ENCODE measurements at places on chromosomes 16 and 17. TPM values are rescaled to one million over a fixed set of nuclear protein-coding genes. Genes with fewer than 3 reads are reported as not detected.

The ST6GALNAC1 gene
- 0.82 TPM for total RNA-seq

- DNase-seq = no peak
Measured at GRCh38 chr16:88673716-88674379, 11.0 kb upstream of the MVD start.

- no peak for DNase-seq
Measured at GRCh38 chr16:27691721-27692120, 141.8 kb downstream of the KATNIP start.

- DNase-seq = no peak
Measured at GRCh38 chr16:69939821-69940585, 11.1 kb upstream of the CLEC18A start.

DNA sequence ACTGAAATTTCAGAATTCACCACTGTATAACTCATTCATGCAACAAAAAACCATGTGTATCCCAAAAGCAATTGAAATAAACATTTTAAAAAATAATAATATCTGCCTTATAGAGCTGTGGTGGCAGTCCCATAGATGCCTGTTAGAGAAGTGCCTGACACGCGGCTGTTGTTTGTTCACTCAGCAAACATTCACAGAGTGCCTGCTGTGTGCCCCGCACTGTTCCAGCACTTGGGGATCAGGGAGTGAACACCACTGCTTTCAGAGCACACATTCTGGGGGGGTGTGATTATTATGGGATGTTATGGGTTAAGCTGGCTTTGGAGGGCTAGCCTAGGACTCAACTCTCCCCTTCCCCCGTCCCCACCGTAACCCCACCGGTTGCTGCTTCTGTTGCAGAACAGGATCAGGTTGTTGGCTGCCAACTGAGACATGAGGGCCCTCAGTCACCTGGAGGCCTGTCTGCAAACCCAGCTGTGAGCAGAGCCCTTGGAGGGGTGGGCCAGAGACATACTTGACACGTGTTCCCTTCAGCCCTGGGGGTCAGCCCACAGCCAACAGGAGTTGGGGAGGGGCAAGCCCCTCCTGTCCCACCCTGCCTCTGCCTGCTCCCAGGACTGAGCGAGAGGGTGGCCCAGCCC is 103.3 kb upstream of the CIBAR2 start:
- no peak for DNase-seq

- DNase-seq = no peak
Measured at GRCh38 chr17:81903896-81904599, 2.0 kb downstream of the NPB start.

DNA sequence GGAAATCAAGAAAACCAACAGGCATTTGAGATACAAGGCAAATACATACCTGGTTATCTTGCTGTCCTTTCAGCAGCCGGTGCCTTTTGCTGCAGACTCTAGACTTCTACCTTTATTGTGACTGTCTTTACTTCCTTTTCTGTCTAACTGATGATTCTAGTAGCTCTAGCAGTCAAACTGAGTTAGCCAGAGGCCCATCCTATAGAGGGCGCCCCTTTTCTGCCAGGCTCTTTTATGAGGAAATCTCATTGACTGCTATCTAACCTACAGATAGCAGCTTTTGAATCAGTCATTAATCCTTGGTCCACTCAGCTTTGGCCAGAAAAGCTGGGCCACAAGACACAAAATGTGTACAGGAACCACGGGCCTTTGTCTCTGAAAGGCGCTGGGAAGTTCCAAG is 87.5 kb upstream of the WSB1 start:
- DNase-seq = no peak

DNA sequence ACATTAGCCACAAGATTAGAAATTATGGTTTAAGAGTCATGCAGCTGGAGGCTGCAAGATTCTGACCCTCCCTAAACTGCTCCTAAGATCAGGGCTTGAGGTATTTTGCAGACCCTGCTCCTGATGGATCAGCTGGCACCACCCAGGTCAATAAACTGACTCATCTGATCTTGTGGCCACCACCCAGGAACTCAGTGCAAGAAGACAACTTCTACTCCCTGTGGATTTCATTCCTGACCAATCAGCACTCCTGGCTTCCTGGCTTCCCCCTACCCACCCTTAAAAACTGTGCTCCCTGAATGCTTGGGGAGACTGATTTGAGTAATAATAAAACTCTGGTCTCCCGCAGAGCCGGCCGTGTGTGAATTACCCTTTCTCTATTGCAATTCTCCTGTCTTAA is 25.0 kb upstream of the MILR1 start:
- no peak for DNase-seq

- no peak for DNase-seq
Measured at GRCh38 chr17:34116306-34116705, 138.8 kb upstream of the CCL2 start.

DNA sequence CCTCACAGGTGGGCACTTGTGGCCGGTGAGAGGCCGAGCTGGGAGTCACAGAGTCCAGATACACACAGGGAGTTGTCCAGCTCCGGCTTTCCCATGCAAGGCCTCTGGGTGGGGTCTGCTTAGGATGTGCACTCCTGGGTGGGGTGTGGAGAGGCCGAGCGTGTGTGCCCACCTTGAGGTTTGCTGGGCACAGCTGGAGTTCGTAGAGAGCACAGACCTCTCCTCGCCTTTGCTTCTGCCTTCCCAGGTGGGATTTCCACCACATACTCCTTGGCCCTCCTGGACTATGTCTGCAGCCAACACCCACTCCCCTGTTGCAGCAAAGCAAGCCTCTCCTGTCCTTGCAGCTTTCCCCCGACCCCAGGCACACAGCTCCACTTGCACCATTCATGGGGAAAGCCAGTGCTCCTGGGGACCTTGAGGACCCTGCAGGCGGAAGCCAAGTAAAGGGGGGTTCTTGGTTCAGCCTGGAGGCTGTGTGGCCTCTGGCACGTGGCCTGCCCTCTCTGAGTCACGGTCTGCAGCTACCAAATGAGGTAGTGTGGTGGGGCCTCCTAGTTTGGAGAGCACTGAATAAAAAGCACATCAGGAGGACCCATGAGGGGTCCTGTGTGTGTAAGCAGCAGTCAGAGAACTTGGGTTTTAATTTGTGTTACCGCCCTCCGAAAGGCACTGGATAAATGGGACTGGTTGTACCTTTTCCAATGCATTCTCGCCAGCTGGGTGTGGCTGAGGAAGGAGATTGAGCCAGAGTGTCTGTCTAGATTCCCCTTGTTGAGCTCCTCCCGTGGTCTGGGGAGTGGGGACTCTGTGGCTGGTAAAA is 31.5 kb downstream of the MPRIP start:
- DNase-seq = no peak

- DNase-seq = no peak
Measured at GRCh38 chr16:2990891-2991290, 10.6 kb upstream of the PKMYT1 start.

- DNase-seq = no peak
Measured at GRCh38 chr17:82240506-82241182, 11.8 kb downstream of the SLC16A3 start.

- DNase-seq = no peak
Measured at GRCh38 chr16:24074574-24074973, 181.6 kb upstream of the CACNG3 start.

DNA sequence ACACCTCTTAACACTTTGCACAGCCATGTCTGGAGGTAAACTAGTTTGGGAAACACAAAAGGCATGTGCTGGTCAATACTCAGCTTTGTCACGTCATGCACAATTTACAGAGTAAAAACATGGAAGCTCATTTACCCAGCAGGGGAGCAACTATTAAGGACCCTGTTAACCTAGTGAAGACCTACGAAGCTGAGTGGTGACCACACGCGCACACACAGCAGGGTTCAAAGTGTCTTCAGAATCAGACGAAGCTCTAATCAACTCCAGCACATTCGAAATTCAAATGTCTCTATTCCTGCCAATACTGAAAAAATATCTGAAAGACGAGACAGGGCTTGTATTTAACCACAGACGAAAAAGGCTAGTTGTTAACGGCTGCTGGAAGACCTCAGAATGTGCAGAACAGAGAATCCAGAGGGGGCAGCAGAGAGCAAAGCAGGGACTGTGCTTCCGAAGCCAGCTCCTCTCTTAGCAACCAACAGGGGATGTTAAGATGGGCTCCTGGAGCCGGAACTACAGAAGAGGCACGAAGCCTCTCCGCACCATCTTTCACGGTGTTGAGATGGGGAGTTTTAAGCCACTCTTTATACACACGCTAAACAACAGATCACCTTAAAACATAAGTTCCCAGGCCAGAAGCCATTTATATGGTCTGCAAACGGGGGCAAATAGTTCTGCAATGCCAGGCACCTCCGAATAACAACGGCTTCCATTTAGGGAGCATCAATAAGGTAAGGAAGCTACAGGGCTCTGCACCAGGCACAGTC is 45.7 kb downstream of the CMTM4 start:
- peak; percentile 68 for DNase-seq

- DNase-seq = no peak
Measured at GRCh38 chr17:40554646-40555295, 10.5 kb downstream of the CCR7 start.

GRCh38 chr16:25141648-25142047 is 30.1 kb downstream of the LCMT1 start:
- no peak for DNase-seq

Measured in frontal cortex (tissue), 4 donors.